ENCODE measurements at places on chromosomes 5 and 9.

- no peak for DNase-seq
Observed at GRCh38 chr5:162786234-162786633, 651.2 kb upstream of the CCNG1 start.

- no peak for DNase-seq
Observed at GRCh38 chr5:177496727-177497291, 595 bp downstream of the PDLIM7 start.

DNA sequence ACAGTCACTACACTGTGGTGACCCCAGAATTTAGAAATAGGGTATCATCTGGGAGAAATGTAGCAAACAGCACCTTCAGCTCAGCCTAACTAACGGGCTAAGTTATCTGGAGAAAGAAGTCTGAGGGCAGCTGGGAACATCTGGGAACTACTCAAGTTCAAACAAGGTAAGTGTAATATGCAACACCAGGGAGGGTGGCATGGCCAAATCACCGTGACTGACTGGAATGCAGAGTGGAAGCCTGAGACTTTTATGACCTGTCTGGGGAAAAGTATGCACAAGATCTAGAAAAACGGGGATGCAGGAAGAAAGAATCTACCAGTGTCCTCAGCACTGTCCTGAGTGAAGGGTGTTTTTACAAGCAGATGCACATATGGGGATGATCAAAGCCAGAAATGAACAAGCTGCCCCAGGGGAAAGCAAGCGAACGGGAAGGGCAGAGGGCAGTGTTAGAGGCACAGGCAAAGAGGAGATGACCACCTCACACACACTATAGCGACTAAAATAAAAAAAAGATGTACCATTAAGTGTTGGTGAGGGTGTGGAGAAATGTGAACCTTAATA lies 59.9 kb downstream of the SERINC5 start:
- DNase-seq = no peak

GRCh38 chr9:136576269-136576626 lies 30.4 kb upstream of the NOTCH1 start:
- no peak for DNase-seq

GRCh38 chr5:109589986-109590385 lies 99.7 kb upstream of the MAN2A1 start:
- no peak for DNase-seq

DNA sequence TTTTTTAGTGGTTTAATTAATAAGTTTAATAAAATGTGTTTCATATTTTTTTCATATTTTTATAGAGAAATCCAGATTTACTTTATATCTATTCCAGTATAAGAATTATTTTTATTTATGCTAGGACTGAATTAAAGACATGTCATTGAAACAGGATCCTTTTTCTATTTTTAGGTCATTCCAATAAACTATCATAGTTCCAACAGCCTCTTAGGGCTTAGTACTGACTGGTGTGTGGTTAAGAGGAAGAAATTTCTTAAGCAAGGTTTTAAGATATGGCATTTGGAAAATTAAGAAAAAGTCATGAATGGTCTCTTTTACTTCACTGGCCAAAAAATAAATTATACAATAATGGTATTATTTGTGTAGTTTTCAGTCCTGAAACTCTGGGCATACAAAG lies 31.2 kb upstream of the PRR16 start:
- DNase-seq = no peak

- DNase-seq = no peak
Observed at GRCh38 chr5:178994580-178995340, at the start of gene GRM6. Gene GRM6, minus strand, starts transcription at chr5:178995320. Its CDS starts 376 bp downstream, at chr5:178994944.

DNA sequence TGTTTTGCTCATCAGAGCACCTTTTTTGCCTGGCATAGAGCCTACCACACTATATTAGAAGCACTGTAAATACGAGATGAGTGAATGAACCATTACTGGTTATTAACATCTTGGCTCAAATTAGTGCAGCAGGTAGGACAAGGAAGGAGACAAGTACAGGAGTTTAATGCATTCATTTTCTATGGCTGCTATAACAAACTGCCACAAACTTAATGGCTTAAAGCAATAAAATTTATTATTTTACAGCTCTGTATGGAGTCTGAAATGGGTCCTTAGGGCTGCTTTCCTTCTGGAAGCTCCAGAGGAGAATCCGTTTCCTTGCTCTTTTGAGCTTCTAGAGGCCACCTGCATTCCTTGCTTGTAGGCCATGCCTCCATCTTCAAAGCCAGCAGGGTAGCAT lies 59.1 kb downstream of the PDE6A start:
- DNase-seq = no peak

GRCh38 chr5:154477382-154478223 lies 424 bp downstream of the HAND1 start:
- DNase-seq = no peak

- DNase-seq = no peak
Observed at GRCh38 chr9:4762886-4763541, 22.0 kb upstream of the AK3 start.

- no peak for DNase-seq
Observed at GRCh38 chr9:120065151-120065550, 514.8 kb downstream of the CDK5RAP2 start.

DNA sequence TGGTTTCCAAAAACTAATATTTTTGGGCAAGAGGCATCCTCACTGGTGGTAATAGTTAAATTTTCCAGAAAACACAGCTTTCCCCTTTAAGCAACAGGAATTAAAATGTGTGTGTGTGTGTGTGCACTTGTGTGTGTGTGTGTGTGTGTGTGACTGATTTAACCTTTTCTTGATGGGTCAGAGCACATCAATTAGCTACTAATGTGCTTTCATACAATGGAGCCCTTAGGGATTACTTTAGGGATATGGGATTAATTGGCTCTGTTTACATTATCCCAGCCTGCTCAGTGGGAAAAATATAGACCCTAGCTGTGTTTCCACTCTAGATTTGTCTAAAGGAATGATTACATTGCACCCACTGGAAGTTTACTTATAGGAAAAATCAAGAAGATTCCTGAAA lies 6.5 kb downstream of the PLCXD3 start:
- no peak for DNase-seq

DNA sequence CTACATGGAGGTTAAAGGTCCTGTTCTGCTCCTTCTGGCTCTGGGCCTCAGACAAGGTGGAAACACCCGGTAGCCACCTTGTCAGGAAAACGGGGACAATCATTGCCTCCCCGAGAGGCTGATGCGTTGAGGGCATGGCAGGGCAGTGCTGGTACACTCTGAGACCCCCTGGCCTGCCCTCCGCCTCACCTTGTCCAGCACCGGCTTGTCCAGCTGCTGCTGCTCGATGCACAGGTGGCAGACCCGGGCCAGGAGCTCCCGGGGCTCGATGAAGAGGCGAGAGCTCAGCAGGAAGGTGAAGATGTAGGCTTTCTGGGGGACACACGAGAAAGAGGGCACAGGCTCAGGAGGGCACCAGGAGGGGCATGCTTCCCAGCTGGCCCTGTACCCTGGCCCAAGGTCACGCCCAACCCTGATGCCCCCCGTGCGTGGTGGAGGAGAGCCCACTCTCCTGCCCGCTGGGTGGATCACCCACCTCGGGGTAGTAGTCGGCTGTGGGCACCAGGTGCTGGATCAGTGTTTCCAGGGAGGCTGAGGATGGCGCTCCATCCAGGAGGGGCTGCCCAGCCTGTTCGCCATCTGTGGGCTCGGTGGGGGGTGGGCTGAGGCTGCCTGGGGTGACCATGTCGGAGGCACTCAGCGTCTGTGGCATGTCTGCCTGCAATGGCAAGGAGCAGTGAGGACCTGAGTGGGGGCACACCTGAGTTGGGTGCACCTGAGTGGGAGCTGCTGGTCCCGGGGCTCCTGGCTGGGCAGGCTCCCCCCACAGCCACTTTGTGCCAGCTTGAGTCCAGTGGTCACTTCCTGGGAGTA lies 66.0 kb upstream of the RNF130 start:
- DNase-seq = no peak

DNA sequence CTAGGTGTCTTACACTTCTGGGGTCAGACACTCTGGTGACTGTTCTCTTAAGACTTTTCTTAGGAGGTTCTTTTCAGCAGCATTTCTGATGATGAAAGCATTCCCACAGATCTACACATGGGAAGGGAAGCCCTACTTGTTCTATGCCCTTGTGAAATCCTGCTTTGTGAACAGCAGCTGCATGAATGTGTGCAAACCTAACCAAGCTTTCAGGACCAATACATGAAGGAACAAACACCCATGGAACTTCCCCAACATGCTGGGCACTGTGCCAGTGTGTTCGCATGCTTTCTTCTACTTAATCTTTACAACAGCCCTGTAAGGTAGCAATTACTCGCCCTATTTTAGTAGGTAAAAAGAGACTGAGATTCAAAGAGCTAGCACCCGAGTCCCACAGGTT lies 439.9 kb upstream of the KLF4 start:
- no peak for DNase-seq

GRCh38 chr5:174618589-174618988 lies 105.8 kb upstream of the MSX2 start:
- DNase-seq = no peak

GRCh38 chr9:33230756-33231622 lies 9.0 kb upstream of the SPINK4 start:
- no peak for DNase-seq

- no peak for DNase-seq
Observed at GRCh38 chr9:72773570-72773969, 179.3 kb downstream of the ALDH1A1 start.

All from stimulated activated CD8-positive, alpha-beta memory T cell treated with anti-CD3 and anti-CD28 coated beads, Interleukin-12 subunit alpha, Interleukin-12 subunit beta, amount 100 ng/mL, for 4 hours (primary cell).